ENCODE measurements at places on chromosomes 2 and 18.
A peak's percentile ranks its signal among the peaks of the same experiment; 100 is the strongest.

GRCh38 chr2:70029814-70030409, 57.4 kb upstream of the PCBP1 start:
- peak; percentile 71 for DNase-seq

DNA sequence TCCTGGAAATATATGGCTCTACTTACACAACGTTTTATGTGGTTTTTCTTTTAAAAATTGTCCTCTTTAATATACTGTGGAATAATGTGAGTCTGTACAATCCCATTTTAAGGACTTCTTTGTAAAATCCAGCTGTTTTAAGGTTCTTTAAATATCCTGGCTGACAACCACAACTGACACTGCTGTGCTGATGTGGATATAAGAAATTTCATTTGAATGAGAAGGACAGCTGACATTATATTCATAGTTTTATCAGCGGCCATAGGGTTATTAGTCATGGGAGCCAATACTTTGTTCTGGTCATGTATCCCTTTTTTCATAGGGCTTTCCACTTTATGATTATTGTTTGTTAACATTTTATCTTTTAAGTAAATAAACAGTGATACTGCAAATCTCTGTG, 169.5 kb downstream of the CAMKMT start:
- no peak for DNase-seq

DNA sequence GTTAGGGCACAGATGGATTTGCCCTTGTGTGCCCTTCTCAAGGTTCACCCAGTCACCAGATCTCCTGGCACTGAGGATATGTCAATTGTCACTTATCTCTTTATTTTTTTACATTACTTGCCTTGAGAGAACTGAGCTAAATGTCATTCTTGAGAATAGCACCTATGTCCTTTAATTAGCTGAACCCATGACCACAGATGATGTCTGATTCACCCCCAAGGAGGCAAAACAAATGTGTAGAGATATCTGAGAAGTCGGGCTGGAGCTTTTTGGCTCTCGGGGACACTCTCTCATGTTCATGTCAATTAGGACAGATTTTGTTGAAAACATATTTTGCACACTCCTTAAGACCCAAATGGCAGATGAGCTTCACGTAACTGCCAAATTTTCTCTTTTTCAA, 171.4 kb upstream of the LRRTM1 start:
- no peak for DNase-seq

DNA sequence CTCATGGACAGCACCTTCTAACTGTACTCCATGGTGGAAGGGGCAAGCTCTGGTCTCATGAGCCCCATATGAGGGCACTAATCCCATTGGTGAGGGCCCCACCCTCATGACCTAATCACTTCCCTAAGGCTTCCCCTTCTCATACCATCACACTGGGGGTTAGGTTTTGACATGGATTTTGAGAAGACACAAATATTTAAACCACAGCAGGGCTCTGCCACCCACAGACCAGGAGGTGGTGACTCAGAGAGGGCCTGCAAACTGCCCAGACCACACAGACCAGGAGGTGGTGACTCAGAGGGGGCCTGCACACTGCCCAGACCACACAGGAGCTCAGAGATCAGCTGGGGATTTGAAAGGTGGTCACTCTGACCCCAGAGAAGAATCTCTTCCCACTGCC, 222.0 kb downstream of the KLHL29 start:
- DNase-seq, result no peak

DNA sequence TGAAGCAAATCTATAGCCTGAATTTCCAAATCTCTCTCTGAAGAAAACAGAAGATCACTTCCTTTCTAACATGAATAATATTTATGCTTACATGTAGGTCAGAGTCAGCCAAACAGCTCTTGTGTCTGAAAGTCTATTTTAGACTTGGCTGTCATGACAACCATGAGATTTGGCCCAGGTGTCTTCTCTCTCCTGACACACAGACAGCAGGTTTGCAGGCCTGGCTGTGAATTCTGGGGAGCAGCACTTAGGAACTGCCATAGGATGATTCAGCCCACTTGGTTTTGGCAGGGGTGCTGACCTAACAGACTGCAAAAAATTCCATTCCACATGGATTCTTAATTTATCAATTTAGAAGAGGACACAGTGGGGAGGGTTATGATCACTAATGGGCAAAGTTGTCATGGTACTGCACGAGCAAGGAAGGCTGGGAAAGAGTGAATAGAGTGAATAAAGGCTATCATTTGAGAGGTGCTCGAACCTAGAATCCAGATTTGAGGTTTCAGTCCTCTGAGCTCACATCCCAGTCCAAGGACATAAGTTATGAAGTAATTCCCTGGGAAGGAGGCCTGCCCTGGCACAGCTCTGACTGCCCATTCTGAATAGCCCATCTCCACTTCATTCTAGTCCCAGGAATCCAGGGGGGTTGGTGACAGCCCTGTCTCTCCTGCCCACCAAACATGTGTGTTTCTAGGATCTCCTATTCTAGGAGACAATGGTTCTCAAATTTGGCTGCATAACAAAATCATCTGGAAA, 453.9 kb upstream of the TRIB2 start:
- DNase-seq, result no peak

GRCh38 chr2:46508759-46509158, 29.4 kb downstream of the TMEM247 start:
- no peak for DNase-seq

GRCh38 chr2:105592288-105592687, 152.4 kb upstream of the NCK2 start:
- no peak for DNase-seq

All from neural progenitor cell (in vitro differentiated cells).